Omental fat pad (tissue), 4 donors: ENCODE measurements at places on chromosomes 2 and 18.

- DNase-seq: no peak
Measured at GRCh38 chr18:34467058-34467457, 242.3 kb upstream of the NOL4 start.

DNA sequence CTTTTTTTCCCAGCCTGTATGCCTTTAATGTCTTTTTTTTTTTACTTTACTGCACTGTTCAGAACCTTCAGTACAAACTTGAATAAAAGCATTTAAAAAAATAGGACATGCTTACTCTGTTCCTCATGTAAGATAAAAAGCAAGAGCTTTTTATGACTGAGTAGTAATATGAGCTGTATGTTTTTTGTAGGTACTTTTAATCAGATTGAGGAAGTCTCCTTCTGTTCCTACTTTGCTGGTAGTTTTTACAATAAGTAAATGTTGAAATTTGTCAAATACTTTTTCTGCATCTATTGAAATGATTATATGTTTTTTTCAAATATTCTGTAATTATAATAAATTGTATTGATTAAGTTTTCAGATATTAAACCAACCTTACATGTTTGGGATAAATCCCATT lies 189.8 kb downstream of the FAM210A start:
- DNase-seq: no peak

DNA sequence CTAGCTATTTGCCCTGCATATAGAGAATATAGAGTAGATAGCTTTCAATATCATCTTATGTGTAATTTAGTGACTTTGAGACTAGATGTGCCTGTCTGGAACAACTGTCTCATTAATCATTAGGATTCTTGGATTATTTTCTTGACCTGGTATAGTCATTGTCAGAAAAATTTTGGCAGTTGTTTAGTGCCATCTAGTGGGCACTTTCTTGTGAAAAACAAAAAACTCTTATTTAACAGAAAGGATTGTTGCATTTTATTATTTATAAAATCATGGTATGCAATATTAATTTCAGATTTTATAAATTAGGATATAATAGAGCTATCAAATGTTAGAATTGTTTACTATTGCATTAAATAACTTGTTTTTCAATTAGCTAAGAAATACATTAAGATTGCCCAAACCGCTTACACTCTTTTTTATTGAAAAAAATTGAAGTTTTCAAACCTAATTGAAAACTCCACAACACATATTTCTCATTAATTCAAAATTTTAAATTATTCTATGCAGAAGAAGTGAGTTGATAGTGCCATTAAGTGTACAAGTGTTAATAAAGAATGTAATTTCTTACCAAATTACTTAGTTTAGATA lies 80.3 kb downstream of the DYNAP start:
- DNase-seq: no peak

GRCh38 chr2:41724465-41724864 lies 323.4 kb upstream of the PKDCC start:
- DNase-seq: no peak

DNA sequence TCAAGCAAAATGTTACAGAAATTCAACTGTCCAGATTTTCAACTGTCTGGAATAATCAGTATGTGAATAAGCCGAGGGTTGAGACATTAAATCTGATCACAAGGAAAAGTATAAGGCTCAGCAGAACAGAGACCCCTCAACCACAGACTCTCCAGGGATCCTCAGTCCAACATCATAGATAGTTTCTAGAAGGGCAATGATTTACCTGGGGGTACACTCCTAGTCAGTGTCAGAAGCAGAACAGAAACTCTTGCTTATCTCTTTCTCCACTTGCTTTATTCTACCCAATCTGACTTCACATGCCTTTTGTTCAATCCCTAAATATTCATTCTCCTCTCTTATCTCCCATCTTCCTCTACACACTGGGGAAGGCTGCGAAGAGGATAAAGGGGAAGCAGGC lies 36.4 kb downstream of the ICOS start:
- no peak for DNase-seq

GRCh38 chr2:132463719-132464118 lies 47.1 kb downstream of the GPR39 start:
- no peak for DNase-seq

- DNase-seq: no peak
Measured at GRCh38 chr2:181189951-181190350, 209.5 kb downstream of the UBE2E3 start.

DNA sequence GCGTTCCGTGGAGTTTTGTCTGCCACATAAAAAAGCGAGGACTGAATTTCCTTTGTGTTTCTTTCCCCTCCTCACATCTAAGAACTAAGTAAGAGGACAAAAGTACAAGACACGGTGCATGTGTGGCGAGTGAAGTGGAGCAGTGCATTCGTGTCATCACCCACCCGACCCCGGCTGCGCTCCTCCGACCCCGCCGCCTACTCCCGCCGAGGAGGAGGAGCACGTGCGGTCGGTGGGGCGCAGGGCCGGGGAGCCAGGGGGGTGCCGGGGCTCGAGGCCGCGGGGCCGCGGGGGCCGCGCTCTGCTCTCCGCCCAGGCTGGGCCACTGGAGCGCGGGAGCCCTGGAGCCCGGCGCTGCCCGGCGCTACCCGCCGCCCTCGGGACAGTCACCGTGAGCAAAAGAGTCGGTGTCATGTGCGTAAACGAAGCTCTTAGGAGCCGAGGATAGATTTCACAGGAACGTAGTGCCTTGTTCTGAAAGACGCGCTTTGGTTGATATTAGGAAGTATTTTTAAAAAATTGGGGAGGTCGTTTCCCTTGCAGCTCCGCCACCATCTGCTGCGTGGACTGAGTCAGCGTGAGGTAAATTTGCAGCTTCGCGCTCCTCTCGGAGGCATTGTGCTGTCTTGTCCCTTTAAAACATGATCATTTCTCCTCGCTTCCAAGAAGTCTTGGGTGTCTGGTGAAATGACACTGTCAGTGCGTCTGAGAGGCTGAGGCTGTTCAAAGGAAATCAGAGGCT lies 11.0 kb downstream of the TBR1 start:
- no peak for DNase-seq

DNA sequence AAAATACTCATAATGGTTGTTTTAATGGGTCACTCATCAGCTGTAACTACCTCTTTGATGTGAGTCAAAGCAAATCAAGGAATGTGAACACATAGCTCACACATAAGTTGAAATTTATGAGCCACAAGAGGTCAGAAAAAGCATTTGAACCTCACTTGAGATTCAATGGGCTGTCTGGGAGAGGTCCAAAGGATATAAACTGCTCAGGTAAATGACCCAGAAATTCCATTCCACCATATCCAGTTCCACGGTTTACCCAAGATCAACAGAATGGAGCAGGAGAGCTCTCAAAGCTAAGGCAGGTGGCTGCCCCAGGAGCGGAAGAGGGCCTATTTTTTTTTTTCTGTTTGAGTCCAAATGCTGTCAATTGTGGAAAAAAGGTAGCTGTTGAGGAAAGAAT lies 464.1 kb downstream of the TNS1 start:
- DNase-seq: no peak

GRCh38 chr2:108855194-108855593 lies 68.6 kb downstream of the CCDC138 start:
- DNase-seq: no peak

- no peak for DNase-seq
Measured at GRCh38 chr2:55033076-55033742, 17.0 kb downstream of the RTN4 start.

DNA sequence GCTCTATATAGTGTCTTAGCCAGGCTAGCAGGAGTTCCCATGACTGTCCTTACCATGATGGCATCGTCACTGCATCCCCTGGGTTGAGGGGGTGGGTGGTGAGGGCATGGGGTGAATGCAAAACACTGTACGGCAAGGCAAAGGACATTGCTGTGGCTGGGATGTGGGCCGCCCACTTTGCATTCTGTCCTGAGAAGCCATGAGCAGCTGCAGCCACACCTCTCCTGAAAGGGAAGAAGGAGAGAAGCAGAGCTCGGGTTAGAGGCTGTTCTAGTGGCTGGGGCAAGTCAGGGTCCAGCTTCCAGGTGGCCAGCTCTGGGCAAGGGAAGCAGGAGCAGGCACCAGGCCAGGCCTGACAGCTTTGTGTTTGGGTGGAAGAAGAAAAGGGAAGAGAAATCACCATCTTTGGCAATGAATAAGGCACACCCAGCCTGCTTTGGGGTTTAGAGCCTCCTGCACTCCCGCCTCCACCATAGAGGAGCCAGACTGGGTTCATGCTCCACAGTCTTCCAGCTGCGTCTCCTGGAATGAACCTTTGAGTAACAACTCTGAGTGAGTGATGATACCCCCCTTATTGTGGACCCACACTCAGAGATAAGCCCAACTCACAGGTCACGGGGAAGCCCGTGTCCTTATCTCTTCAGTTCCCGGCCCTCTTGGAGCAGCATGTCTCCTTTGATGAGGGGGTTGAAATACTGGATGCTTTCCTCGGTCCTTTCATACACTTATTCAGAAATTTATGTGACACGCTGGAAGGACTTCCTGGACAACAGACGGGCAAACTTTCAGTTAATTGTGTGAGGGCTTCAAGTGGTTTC lies 63.4 kb downstream of the INPP4A start:
- no peak for DNase-seq

DNA sequence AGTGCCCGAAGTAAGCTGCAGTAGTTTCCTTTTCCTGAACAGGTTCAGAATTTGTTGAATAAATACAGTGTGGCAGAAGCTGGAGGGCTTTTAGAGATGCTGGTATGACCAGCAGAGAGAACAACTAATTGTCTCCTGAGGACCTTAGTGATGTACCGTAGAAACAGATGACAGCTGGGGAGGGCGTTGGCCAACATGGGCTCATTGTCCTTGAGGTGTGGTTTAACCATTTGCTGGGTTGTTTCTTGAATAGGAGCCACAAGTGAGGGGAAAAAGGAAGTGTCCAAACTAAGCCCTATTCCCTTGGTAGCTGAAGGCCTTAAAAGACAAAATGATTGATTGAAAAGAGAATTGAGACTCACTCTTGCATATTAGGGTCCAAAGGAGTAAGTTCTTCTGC lies 11.7 kb upstream of the FAM228A start:
- DNase-seq: no peak

GRCh38 chr18:76967721-76968472 lies 145.5 kb downstream of the ZNF236 start:
- DNase-seq: no peak

GRCh38 chr18:53241161-53241560 lies 901.2 kb downstream of the DCC start:
- DNase-seq: no peak

DNA sequence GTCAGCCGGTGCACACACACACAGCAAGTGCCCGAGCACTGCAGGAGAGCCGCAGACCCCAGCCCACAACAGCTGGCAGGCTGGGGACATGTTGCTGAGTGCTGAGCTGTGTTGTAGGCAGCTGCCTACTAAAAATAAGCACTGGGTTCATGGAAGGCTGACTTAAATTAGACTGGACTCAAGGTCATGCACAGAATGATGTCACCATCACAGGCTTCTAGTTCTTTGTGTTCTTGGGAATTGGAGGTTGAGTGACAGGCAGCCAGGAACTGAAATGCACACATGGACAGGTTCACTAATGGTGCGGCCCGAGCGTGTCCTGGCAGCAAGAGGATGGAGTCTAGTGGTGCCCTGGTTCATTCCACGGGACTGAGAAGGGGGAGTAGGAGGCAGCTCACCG lies 71.3 kb downstream of the VWA3B start:
- no peak for DNase-seq

- DNase-seq: no peak
Measured at GRCh38 chr2:209663139-209663538, 108.5 kb upstream of the UNC80 start.

DNA sequence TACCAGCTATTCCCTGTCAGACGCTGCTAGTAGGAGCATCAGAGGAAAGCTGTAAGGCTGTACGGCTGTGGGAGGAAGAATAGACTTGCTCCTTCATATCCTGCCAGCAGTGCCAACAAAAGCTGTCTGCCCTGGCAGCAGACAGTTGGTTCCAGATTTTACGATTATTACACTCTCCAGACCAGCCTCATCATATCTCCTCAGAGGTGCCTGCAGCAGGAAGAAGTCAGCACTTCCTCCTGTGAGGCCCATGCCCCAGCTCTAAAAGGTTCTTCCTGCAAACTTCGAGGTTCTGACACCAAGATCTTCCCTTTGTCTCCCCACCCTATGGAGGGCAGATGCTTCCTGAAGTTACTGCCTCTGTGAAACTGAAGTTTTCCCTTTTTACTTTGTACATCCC lies 537.7 kb upstream of the PKDCC start:
- no peak for DNase-seq

DNA sequence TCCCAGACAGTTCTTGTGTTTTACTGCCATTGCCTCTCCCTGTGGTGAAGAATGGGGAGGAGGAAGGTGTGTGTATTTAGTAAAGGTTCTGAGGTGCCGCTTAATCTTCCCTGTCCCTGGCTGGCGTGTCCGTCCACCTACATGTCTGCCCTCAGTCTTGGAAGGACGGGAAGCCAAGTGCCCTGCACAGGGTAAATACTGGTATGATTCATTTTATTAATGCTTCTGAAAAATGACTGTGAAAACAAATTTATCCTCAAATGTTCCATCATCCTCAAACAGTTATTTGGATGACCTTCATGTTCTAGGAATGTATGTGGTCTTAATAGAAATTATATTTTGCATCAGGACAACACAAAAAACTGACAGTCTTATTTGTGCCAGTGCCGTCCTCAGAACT lies 6.6 kb downstream of the EPAS1 start:
- DNase-seq: no peak

- no peak for DNase-seq
Measured at GRCh38 chr18:12595571-12596255, 62.2 kb downstream of the SPIRE1 start.

- no peak for DNase-seq
Measured at GRCh38 chr18:26183395-26184112, 42.7 kb upstream of the TAF4B start.

GRCh38 chr18:56175330-56176001 lies 462.9 kb downstream of the TXNL1 start:
- no peak for DNase-seq

DNA sequence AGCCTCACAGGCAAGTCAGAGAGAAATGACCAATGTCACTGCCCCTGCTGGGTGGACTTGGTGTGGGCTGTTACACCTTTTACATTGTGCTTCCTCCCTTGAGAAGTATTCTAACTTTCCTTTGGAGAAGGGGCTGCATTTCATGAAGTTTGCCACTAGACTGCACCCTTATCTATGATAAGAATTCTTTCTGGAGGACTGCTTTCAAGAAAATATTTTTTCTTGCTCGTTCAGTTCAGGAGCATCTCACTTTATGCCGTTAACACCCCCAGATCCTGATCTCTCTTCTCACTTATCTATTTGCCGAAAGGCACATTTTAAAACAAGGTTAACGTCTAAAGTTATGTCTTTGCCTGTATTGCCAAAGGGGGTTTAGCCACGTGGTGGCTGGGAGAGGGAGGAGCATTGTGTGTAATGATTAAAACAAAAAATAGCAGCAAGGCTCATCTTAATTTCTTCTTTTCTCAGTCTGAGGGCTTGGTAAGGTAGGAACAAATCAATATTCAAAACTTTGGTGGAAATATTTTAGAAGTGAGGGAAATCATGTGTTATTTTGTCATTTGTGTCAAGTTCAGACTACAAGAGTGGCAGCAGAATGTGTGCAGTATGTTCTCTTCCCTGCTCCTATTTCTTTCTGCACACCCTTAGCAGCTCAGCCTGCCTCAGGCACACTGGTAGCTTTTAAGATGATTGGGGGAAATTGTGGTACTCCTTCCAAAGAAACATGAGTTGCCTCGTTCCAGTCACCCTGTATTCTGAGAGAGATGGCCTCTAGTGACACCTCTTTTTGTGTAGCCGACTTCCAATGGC lies 1.6 kb upstream of the IGFBP5 start:
- DNase-seq: no peak
